ENCODE measurements at places on chromosomes 1 and 21. TPM values are rescaled to one million over a fixed set of nuclear protein-coding genes. Genes with fewer than 3 reads are reported as not detected.

Gene LRRN2
- not detected for total RNA-seq

DNA sequence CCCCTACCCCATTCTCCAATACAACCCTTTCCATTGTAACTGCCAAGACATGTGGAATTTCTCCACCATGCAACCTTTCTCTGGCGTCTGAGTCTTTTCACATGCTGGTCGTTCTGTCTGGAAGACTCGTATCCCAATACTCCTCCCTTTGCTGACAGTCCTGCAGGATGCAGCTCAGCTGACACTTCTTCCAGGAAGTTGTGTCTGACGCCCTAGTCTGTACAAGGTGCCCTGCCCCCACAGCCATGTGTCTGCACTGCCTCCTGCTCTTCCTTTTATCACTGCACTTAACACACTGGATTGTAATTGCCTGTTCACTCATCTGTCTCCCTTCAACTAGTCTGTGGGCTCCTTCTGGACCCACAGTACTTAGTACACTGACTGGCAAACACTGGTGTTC is 188.0 kb downstream of the LMX1A start:
- no peak for DNase-seq
- H3K27ac ChIP-seq: no peak overlapping the region
- no peak overlapping the region for H3K4me3 ChIP-seq

DNA sequence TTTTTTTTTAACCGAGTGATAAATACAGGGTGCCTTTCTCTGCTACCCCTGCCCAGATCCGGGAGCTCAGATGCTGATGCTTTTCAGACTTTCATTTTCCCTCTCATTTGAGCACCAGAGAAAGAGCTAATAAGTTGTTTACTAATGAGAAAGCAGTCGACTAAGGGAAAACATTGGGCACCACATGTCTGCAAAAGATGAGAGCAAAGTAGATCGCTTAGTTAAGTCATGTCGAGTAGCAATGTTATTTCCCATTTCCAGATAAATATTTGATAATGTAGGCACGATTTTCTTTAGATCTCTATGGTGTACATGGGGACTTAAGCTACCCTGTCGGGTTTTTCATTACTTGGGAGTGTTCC is 1.2 kb downstream of the PKN2 start:
- H3K4me3 ChIP-seq: peak overlapping the region; percentile 88
- H3K36me3 ChIP-seq: peaks cover 43% of the 10 kb centered on the region
- no peak for DNase-seq
- peak overlapping the region; percentile 81 for H3K27ac ChIP-seq
- no peaks in the 10 kb centered on the region for H3K27me3 ChIP-seq
- no peaks in the 10 kb centered on the region for H3K4me1 ChIP-seq

DNA sequence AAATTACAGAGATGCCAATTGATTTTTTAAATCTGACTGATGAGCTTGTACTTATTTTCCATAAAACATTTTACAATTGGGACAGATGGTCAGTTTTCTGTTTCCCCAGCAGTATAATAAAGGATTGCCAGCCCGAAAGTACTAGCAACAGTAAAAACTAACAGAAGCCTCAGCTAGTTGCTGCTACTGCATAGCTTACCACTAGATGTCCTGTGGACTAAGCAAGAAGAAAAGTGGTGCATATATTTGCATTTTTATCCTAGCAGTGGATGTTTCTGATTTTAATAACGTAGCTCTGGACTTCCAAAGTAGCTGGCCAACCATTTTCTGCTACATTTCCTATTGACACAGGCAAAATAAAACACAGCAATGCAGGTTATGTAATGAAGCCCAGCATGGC is 241.5 kb downstream of the BARHL2 start:
- H3K4me3 ChIP-seq: no peak overlapping the region
- no peak overlapping the region for H3K27ac ChIP-seq
- H3K27me3 ChIP-seq: no peaks in the 10 kb centered on the region

- no peak for DNase-seq
- H3K36me3 ChIP-seq: no peaks in the 10 kb centered on the region
- H3K4me1 ChIP-seq: peaks cover 15% of the 10 kb centered on the region
Measured at GRCh38 chr1:171286032-171286705, 27.8 kb upstream of the FMO4 start.

Gene PYCR2
- 81.6 TPM for total RNA-seq

Gene FALEC
- total RNA-seq: 0.71 TPM

GRCh38 chr1:152034324-152034653 is 2.5 kb downstream of the S100A11 start:
- peaks cover 76% of the 10 kb centered on the region for H3K36me3 ChIP-seq
- peak overlapping the region; percentile 75 for H3K4me3 ChIP-seq
- DNase-seq: no peak

DNA sequence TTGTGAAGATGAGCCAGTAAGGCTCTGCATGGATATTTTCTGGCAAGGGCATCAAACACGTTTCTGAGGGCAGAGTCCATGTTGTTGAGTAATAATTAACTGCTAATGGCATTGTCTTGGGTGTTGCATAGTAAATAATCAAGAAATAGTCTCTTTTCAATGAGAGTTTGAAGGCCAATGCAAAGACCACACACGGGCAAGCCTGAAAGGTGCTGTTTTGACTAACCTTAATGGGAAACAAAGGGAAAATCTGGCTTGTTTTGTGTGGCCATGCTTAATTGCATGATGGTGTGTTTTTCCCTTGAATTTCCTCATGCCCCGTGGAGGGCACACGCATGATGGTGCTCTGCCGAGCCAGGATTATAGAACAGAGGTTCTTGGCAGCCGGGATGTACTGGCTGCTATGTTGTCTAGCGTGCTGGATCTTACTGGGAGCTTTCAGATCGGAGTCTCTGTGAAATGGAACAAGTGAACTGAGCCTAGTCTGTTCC is 127.6 kb downstream of the NOS1AP start:
- no peak overlapping the region for H3K4me3 ChIP-seq
- H3K27ac ChIP-seq: no peak overlapping the region
- H3K4me1 ChIP-seq: peaks cover 26% of the 10 kb centered on the region
- no peaks in the 10 kb centered on the region for H3K36me3 ChIP-seq
- no peak for DNase-seq
- no peaks in the 10 kb centered on the region for H3K27me3 ChIP-seq

DNA sequence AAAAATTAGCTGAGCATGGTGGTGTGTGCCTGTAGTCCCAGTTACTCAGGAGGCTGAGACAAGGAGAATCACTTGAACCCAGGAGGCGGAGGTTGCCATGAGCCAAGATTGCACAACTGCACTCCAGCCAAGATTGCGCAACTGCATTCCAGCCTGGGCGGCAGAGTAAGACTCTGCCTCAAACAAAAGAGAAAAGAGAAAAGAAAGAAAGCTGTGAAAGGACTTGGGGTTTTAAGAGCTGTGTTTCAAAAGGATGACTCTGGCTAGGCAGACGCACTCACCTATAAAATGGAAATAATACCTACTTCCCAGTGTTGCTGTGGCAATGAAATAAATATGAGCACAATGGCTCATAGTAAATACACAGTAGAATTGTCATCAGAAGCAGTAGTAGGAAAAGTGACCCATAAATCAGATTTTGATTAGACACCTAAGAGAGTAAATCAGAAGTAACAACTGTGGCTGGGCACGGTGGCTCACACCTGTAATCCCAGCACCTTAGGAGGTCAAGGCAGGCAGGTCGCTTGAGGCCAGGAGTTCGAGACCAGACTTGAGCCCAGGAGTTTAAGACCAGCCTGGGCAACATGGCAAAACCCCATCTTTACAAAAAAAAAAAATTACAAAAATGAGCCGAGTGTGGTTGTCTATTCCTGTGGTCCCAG is 45.9 kb upstream of the PUM1 start:
- DNase-seq: peak; percentile 58
- peak overlapping the region; percentile 41 for H3K27ac ChIP-seq
- peaks cover 13% of the 10 kb centered on the region for H3K27me3 ChIP-seq
- H3K36me3 ChIP-seq: peaks cover 10% of the 10 kb centered on the region
- H3K4me3 ChIP-seq: no peak overlapping the region

Gene SMCP
- not detected for total RNA-seq

DNA sequence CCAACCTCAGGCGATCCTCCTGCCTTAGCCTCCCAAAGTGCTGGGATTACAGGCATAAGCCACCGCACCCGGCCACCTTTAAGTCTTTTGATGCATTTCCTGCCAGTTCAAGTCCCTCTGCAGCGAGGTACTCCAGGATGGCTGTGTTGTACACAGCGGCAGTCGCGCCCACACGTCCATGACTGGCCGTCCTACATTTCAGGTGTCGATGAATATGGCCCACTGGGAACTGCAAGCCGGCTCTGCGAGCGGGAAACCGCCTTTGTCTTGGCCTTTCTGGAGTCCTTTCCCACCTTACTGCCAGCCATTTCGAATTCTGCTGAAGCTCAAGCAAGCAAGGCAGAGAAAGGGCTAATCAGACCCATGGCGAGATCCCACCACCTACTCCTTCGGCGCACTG is 34.6 kb downstream of the TRAPPC10 start:
- H3K4me3 ChIP-seq: no peak overlapping the region
- DNase-seq: no peak
- H3K36me3 ChIP-seq: peaks cover 13% of the 10 kb centered on the region

Gene PTPRU
- total RNA-seq: 54.5 TPM

- H3K27ac ChIP-seq: peak overlapping the region; percentile 94
- DNase-seq: no peak
- peaks cover 46% of the 10 kb centered on the region for H3K4me1 ChIP-seq
- no peaks in the 10 kb centered on the region for H3K36me3 ChIP-seq
- H3K27me3 ChIP-seq: no peaks in the 10 kb centered on the region
- peak overlapping the region; percentile 24 for H3K4me3 ChIP-seq
Measured at GRCh38 chr1:56330391-56331026, 248.9 kb downstream of the PLPP3 start.

Gene TMPRSS15
- total RNA-seq: not detected

DNA sequence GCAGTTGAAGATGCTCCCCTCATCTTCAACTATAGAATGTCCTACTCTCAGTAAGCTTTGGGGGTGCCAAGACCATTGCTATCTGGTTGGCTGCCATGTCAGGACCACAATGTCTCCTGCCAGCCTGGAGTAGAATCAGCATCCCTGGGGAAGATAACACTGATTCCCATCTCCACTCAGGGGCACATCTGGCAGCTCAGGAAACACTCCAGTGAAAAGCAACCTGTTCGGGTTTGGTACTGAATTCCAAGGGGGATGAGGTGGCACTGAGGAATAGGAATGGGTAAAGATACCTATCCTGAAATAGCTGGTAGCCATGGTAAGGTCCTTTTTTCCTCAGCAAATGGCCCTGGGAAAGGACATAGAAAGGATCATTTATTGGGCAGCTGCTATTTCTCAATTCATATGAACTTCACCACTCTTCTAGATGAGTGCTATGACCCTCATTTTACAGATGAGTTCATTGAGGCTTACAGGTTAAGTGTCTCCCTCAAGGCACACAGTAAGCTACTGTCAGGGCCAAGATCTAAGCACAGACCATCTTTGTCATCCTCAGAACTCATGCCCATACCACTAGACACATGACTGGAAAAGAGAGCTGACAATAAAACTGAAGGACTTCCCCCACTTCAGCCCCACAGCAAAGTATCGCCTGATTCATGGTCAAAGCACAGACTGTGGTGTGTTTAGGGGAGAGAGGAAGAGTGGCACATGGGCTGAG is 31.4 kb downstream of the AK2 start:
- no peaks in the 10 kb centered on the region for H3K27me3 ChIP-seq
- no peak for DNase-seq
- H3K36me3 ChIP-seq: peaks cover 28% of the 10 kb centered on the region
- H3K4me1 ChIP-seq: peaks cover 46% of the 10 kb centered on the region

Gene NUP210L
- not detected for total RNA-seq

Gene MMEL1
- 5.6 TPM for total RNA-seq

GRCh38 chr1:154174654-154175053 is 17.2 kb downstream of the TPM3 start:
- H3K4me1 ChIP-seq: peaks cover 38% of the 10 kb centered on the region
- no peaks in the 10 kb centered on the region for H3K27me3 ChIP-seq
- H3K27ac ChIP-seq: no peak overlapping the region

Gene PCBP3
- total RNA-seq: 0.78 TPM

Gene IGSF5
- 0.33 TPM for total RNA-seq

DNA sequence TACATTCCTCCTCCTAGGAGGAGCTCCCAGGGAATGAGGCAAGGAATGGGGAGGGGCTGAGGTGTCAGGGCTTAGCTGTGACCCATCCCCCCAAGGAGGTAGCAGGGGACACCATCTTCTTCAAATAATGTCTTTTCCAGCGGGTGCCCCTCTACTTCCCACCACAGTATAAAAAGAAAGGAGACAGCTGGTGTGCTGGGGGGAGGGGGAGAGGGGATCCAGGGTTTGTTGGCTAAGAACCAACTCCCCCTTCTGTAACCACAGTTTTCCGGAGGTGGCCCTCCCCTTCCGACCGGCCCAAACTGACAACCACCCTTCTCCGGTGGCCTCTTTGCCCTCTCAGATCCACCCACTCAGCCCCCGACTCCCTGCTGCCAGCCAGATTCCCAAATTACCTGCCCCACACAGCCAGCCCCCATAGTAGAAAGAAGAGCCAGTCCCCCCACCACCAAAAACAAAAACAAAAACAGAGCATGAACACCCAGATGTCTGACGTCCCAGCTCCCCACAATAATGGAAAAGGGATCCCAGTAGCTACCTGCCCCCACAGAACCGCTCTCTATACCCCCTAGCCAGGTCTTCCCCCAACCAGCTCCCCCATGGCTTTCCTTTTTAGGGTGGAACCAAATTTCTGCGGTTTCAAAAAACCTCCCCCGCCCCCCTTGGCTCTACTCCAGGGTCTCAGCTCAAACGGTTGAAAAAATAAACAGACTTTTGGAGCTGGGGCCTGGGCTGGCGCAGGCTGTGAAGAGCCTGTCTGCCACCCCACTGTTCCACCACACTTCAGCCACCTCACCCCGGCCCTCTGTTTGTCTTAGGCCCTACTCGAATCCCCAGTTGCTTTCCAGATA is 2.1 kb downstream of the ARHGEF2 start:
- peak; percentile 37 for DNase-seq
- H3K4me3 ChIP-seq: peak overlapping the region; percentile 78
- no peaks in the 10 kb centered on the region for H3K27me3 ChIP-seq
- peak overlapping the region; percentile 73 for H3K27ac ChIP-seq
- H3K4me1 ChIP-seq: peaks cover 78% of the 10 kb centered on the region

DNA sequence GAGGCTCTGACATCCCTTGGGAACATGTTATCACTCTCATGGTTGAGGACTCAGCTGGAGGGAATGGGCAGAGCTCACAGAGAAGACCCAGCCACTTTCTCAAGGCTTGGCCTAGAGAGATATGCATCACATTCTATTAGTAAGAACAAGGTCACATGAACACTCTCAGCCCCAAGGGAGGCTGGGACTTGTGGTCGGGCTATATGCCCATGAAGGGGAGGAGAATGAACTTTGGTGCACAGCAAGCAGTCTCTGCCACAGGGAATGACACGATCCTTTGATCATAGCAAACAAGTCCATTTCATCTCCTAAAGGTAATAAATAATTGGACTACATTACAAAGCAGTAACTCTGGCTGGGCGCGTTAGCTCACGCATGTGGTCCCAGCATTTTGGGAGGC is 105.7 kb downstream of the SYF2 start:
- H3K4me3 ChIP-seq: no peak overlapping the region
- H3K36me3 ChIP-seq: no peaks in the 10 kb centered on the region
- no peaks in the 10 kb centered on the region for H3K27me3 ChIP-seq
- no peak overlapping the region for H3K27ac ChIP-seq
- no peaks in the 10 kb centered on the region for H3K4me1 ChIP-seq

DNA sequence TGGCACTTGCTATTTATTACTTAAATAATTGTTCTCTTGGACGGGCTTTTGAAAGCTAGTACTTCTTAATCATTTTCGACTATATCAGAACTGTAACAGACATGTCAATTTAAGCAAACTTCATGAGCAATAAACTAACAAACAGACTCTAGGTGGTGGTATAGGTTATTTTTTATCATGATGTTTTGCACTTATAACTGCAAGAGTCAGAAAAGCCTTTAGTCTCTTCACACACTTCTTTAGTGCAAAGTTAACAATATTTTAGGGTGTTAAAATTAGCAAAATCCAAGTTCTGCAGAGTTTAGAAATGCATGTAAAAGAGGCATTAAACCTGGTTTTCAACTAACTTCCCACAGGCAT is 2.2 kb downstream of the NRIP1 start:
- peak overlapping the region; percentile 95 for H3K27ac ChIP-seq
- H3K36me3 ChIP-seq: peaks cover 65% of the 10 kb centered on the region
- DNase-seq: no peak
- peak overlapping the region; percentile 72 for H3K4me3 ChIP-seq
- H3K4me1 ChIP-seq: peaks cover 40% of the 10 kb centered on the region

All from Calu3 (cell line).